ENCODE measurements at places on chromosomes 5 and 9.
A peak's percentile ranks its signal among the peaks of the same experiment; 100 is the strongest.

DNA sequence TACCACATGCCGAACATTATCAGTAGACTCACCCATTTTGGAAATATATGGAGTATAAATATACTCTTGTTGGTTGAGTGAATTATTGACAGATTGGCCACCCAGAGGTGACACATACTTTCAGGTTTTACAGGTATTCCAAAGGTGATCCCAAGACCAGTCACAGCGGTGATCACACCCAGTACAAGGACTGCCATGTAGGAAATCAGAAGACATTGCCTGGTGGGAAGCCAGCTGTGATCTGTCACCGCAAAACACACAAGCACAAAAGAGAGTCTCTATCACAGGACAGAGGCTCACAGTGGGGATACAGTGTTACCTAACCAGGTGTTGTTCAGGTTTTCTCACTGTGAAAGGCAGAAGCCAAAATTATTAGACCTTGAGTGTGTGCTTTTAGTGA, 15.8 kb downstream of the BTF3 start:
- DNase-seq, result no peak

DNA sequence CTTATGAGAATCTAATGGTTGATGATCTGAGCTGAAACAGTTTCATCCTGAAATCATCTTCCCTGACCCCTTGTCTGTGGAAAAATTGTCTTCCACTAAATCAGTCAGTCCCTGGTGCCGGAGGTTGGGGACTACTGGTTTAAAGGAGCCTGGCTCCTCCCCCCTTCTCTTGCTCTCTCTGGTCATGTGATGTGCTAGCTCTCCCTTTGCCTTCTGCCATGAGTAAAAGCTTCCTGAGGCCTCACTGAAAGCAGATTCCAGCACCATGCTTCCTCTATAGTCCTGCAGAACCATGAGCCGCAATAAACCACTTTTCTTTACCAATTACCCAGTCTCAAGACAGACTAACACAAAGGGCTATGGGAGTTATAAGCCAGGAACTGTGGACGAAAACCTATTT, 54.7 kb downstream of the RASA1 start:
- no peak for DNase-seq

GRCh38 chr9:94899464-94900221, 173.1 kb downstream of the AOPEP start:
- DNase-seq, result no peak

DNA sequence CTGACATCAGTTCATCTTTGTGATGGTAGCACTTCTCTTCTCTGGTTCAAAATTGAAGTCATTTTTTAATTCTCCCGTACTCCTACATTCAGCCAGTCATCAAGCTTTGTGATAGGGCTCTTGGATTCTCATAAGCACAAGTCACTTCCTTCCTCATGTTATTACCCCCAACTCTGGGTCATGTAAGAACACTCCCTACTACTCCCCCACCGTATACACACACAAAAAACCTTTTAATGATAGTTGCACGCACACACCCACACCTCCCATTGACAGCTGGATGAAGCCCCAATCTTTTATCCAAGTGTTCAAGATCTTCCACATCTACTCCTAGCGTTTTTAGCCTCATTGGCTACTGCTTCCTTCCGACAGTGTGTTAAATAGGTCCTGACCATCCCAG, 16.8 kb downstream of the KDM3B start:
- DNase-seq, result no peak

DNA sequence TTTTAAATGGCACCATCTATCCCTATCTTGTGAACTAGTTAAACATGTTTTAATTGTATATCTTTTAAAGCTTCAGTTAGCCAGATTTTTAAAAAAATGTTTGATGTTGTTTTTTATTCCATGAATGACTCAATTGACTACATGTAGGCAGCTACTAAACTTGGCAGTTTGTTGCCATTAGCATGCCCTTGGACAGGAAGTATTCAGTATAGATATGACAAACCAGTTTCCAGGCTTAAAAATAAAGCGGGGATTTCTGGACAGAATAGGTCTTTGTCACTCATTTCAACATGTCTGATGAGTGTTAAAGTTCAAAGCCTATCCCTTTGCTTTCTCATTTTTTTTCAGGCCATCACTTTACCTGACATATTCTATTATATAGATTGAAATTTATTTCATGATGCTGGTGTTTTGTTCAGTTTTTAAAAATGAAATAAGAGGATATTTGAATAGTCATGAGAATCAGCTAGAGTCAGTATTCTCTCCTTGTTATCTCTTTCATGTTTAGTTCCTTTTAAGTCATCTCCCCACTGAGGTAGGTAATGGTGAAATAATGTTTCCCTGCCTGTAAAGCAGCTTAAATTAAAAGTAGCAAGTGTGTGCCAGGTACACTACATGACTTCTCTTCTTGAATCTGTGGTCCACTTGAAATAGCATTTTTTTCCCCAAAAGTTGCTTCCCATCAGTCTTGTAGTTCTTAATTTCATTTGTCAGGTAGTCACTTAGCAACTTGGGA, 11.9 kb downstream of the TNFAIP8 start:
- DNase-seq, result peak; percentile 30

DNA sequence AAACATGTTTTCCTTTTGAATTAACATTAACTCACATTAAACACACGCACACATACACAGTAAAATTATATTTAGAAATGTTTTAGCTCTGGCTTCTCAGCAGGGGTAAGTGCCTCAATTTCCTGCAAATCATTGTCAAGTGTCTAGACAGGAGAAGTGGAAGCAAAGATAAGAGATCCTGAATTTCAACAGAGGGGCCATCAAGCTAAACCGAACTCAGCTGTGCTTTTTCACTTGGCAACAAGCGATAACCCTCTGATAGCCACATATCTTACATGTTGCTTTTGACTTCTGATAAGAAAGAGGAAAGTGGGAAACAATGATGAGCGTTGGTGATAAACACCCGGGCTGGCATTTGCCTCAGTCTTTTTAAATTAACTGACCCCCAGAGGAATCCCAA, 79.7 kb upstream of the SPDL1 start:
- DNase-seq, result no peak

DNA sequence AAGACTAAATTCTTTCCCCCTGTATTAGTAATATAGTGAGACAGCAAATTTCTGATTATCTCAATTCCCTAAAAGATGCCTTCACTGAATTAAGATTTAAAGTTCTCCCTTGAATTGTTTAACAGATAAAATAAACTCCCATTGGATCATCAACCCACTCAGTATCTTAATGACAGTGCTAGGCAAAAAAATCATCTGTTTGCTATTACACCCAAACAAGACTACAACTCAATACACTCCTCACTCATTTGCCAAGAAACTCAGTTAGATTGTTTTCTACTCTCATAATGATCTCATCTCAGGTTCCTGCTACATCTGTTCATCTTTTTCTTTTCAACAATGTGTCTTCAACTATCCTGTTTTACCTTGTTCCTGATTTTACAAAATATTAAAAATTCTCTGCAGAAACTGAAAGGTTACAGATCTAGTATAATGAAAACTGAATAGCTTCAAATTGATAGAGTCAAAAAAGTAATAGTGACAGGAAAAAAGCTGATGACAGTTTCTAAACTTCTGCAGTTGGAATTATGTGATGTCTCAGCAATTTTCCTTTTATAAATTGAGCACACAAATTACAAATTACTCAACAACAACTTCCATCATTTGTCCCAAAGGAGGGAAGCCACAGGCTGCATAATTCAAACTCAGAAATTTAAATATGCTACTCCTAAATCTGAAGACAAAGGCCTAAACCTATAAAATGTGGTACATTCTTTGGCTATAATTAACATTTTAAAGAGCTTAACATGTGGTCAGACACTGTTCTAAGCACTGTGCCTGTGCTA, 39.4 kb downstream of the HOMER1 start:
- DNase-seq, result no peak

GRCh38 chr9:83266666-83267496, 203.9 kb upstream of the RASEF start:
- DNase-seq, result no peak
